ENCODE measurements at places on chromosomes 13 and 19.

- DNase-seq = no peak
Observed at GRCh38 chr19:15124572-15125231, 17.5 kb downstream of the SYDE1 start.

DNA sequence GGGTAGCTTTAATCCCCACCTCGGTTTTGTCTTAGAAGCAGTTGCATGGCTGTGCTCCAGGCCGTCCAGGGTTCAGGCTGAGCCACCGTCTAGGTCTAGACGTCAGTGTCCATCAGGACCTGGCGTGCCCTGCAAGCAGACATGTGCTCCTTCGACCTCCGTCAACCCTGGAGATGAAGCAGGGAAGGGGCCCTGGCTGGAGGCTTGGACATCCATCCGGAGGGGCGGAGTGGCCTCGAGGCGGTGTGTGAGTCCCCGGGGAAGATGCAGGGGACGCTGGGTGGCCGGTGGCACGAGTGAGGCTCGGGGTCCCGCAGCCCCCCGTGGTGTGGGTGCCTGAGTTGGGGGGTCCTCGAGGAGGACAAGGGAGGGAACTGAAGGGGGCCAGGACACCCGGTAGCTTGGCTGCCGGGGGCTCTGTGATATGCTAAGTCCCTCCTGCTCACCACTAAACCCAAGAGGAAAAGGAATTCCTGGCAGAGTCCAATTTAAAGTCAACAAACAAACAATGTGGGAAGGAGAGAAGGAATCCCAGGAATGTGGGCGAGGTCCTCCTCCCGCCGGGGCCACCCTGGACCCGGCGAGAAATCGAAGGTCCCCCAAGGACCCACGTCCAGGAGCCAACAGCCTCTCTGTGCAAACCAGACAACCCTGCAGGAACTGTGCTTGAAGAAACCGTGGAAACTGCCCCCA, 14.9 kb upstream of the PTBP1 start:
- no peak for DNase-seq

GRCh38 chr19:31270897-31271296, 78.3 kb downstream of the TSHZ3 start:
- DNase-seq = no peak

GRCh38 chr19:18053576-18054219, 33.0 kb downstream of the IL12RB1 start:
- no peak for DNase-seq

- DNase-seq = no peak
Observed at GRCh38 chr13:80305737-80306136, 35.2 kb downstream of the SPRY2 start.

GRCh38 chr19:15291089-15291488, 41.2 kb downstream of the BRD4 start:
- no peak for DNase-seq

DNA sequence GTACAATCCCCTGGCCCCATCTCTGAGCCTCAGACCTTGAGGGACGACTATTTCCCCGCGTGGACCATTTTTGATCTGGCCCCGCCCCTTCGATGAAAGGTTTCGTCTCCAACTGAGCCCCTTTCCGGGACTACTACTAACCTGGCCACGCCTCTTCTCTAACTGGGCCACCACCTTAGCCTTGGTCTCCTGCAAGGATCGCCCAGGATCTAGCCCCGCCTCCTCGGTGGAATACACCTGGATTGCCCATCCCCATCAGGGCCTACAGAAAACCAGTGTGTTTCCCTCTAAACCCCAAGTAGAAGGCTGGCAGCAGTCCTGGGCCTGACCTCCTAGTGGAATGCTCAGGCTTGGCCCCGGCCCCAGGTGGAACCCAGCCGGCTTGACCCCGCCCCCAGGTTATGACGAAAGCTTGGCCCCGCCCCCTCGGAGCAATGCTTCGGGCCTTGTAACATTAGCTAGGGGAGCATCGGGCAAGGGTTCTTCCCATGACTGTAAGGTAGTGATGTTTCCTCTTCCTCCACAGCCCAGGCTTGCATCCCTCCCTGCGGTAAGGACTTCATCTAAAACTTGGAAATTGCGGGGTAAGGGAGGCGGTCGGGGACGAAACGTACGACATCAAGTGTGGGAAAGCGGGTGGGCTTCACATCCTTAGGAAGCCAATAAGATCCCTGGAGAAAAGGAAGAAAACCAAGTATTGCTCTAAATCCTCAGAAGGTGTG, 9.1 kb downstream of the SPACA6 start:
- no peak for DNase-seq

DNA sequence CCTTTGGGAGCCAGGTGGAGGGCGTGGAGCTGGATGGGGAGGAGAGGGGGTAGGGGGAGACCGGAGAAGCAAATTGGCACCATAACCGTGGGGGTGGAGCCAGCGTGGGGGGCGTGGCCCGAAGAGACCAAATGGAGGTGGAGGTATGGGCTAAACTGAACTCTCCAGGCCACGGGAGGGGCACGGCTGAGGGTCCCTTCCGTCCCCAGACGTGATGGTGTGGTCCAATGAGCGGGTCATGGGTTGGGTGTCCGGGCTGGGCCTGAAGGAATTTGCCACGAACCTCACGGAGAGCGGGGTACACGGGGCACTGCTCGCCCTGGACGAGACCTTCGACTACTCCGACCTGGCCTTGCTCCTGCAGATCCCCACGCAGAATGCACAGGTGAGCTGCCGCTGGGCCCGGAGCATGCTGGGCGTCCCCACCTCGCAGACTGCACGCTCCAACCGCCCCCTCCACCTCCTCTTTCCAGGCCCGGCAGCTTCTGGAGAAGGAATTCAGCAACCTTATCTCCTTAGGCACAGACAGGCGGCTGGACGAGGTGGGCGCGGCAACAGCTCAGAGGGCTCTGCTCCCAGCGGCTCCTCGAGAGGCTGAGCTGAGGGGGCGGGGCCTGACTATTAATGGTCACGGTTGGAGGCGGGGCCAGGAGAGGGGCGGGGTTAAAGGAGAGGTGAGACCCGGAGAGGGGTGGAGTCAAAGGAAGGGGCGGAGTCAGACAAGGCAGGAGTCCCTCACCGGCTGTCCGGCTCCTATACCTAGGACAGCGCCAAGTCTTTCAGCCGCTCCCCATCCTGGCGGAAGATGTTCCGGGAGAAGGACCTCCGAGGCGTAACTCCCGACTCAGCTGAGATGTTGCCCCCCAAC, 6.2 kb downstream of the HRC start:
- peak; percentile 95 for DNase-seq
